ENCODE measurements at places on chromosomes 2 and 18.

DNA sequence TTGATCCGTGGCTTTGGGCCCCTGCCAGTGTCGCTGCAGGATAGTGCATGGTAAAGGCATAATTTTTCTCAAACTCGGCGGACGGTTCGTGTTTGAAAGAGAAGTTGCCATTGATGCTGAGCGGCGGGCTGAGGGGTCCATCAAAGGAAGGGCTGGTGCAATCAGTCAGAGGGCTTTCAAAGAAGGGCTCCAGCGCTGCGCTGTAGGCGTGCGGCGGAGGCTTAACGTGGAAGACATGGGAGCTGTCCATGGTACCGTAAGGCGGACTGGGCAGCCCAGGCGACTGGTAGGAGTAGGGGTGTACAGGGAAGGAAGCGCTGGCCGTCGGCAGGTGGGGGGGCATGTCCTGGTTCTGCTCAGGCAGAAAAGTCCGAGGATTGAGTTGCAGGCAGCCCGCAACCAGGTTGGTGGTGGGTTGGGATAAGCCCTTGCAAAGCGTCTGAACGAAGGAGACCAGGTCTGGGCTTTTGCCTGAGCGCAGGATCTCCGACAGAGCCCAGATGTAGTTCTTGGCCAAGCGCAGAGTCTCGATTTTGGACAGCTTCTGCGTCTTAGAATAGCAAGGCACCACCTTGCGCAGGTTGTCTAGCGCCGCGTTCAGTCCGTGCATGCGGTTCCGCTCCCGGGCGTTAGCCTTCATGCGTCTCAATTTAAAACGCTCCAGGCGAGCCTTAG lies 2.3 kb downstream of the NEUROD1 start:
- peak; percentile 95 for DNase-seq

DNA sequence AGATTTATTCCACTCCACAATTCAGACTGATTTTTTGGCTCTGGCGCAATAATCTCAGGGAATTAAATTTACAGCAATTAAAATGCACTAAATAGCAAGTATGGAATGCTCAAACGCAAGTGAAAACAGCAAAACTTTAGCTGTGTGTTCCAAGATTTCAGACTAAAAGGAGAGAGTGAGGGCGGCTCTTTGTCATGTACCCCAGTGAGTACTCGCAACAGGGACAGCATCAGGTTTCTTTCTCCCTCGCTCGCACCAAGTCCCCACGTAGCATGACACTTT lies 1.1 kb downstream of the ROCK2 start:
- no peak for DNase-seq

GRCh38 chr2:163943403-163944346 lies 207.9 kb upstream of the FIGN start:
- peak; percentile 12 for DNase-seq

GRCh38 chr18:47953471-47953931 lies 23.0 kb upstream of the SMAD2 start:
- DNase-seq = peak; percentile 25

- no peak for DNase-seq
Measured at GRCh38 chr2:234458466-234458865, 38.4 kb downstream of the ARL4C start.

DNA sequence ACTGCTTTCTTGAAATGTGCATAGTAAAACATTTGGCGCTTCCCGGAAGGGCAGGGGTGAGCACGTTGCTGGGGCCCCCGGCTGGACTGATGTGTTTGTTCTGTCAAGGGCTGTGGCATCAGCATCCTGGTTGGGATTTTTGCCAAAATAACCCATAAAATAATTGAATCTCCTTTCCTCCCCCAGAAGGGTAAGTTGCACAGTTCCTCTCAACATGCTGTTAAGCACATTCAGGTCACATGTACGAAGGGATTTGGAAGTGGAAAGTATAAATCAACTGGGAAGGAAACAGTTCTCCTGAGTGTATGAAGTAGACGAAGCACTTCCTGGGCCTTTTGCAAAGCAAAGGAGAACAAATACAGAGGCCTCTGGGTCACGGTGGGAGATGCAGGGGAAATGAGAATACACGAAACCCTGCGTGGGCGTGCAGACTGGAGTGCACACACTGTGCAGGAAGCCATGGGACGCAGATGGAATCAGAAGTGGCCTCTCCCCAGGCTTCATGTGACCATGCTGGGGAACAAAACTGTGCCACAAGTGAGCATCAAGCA lies 183.9 kb downstream of the LPIN1 start:
- DNase-seq = peak; percentile 25

DNA sequence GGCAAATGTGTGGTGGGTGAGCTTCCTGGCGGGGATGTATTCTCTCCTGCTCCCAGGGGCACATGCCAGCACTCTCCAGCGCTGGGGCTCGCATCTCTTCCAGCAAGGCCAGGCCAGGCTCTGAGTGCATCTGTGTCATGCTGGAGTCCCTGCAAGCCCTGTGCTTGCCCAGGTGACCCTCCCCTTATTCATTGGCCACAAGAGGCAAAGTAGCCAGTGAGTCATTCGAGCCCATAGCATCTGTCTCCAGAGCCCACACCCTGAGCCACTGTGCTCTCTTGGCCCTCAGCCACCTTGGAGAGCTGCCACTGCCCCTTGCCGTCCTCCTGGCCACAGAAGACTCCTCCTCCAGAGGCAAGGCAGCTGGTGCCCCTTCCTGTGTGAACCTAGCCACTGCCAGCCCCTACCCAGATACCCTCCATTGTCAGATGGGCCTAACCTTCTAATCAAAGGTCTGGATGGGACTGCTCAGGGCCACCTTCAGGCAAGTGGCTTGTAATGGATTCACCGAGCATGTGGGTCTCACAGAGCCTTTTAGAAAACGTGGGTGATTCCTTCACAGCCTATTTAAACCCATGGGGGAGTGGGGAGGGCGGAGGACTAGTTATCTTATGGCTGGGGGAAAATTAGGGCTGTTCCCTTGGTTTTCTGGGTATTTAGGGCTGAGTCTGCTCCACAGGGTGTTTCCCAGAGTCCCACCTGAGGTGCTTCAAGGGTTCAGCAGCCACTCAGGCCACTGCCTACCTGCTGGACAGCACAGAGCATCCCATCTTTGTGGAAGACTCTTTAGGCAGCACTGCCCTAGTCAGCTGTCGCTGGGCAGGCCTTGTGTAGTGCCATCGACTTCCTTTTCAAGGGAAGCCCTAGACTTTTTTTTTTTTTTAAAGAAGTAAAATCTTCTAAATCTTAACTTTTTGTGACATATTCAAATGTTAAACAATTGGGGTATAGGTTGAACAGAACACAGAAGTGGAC lies 137.4 kb downstream of the ACOXL start:
- peak; percentile 71 for DNase-seq

DNA sequence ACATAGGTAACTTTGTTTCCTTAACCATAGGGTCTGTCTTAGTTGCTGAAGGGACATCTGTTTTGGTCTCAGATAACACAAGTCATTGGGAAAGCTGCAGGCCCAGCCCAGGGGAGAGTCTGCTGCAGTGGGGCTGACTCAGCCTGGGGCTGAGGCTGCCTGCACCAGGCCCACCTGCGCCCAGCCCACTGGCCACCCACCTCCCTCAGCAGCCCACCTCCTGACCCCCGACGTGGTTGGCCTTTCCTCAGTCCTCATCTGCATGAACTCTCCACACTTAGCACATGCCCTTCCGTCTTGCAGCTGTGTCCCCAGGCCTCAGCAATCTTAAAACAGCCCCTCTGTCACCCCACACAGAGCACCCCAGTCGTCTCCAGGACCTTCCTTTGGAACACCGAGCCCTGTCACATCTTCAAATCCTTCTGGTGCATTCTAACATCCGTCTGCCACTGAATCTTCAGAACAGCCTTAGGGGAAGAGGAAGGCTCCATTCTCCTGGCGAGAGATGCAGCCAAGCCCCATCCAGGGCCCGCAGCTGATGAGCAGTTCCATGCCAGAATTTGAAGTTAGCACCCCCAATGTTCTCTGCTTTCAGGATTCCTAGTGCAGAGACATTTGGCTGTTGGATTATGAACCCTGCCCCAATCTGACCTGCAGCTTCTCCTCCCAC lies 231.4 kb downstream of the SEPTIN10 start:
- DNase-seq = no peak

- DNase-seq = no peak
Measured at GRCh38 chr2:237931205-237931721, 35.6 kb upstream of the UBE2F start.
